Stimulated activated CD8-positive, alpha-beta memory T cell treated with anti-CD3 and anti-CD28 coated beads, Interleukin-4, amount 100 ng/mL, for 1 hour (primary cell): ENCODE measurements at places on chromosomes 5 and 9.

DNA sequence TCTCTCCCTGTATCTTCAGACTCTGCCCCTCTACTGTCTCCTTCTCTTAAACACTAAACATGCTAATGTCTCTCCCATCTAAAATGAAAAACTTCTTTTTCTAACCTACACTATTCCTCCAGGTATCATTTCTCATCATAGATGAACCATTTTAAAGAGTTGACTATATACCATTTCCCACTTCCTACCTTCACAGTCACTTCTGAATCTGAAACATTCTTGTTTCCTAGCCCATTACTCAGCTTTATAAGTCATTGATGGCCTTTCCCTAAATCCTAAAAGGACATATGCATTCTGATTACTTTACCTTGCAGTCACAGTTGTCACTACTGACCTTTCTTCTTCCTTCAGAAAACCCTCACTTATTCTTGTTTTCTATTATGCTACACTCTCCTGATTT is 118.2 kb downstream of the SSBP2 start:
- DNase-seq: no peak

- DNase-seq: no peak
These were observed 32.9 kb upstream of the PSD2 start for GRCh38 chr5:139762615-139763170.

DNA sequence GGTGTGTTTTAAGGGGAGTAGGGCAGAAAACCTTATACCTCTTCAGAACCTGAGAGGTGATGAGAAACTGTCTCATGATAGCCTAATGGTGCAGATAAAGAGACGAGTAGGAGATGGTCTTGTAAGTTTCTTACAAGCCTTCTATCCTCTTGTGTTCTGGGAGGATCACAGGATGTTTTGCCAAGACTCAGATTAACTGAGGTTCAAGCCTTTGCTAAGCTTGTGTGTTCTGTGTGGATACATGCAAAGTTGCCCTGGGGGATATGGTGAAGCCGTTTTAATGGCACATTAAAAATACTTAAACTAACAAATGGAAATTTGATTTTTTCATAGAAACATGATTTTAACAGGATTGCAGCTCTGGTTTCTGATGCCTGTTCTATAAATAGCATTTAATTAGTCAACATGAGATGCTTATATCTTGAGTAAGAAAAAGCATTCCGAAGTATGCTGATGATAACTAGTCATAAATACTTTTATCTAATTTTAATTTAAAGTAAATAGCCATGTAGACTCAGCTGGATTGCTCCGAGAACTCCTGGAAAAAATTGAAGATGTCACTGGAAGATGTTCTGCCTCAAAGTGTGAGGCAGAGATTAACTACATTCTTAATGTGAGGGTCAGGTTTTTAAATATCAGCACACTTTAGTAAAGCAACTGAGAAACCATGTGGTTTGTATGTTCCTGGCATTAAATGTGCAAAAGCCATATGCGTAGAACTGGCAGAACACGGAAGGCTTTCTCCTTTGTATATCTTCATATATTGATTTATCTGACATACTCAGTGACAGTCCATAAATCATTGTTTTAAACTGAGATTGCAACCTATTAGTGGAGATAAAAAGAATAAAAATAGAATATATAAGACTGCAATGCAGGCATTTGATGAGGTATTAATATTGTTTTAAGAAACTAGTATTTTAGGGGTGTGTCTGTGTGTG is 53.7 kb downstream of the IPO11 start:
- DNase-seq: no peak

DNA sequence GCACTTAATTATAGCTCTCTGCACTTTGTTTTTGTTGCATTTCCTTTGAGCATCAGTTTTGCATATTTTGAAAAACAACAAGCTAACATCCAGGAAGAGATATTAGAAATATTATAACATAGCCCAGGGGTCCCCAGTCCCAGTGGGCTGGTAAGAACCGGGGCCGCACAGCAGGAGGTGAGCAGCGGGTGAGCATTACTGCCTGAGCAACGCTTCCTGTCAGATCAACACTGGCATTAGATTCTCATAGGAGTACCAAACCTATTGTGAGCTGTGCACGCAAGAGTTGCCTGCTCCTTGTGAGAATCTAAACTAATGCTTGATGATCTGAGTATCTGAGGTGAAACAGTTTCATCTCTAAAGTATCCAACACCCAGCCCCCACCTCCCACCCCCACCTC is 675.9 kb upstream of the ZNF608 start:
- no peak for DNase-seq

- DNase-seq: no peak
These were observed 109.3 kb downstream of the DAPK1 start for GRCh38 chr9:87606841-87607521.

- no peak for DNase-seq
These were observed 28.5 kb upstream of the CDK5RAP2 start for GRCh38 chr9:120608421-120608820.

- no peak for DNase-seq
These were observed 133.6 kb upstream of the CDKN2B start for GRCh38 chr9:22142671-22143070.

- no peak for DNase-seq
These were observed 11.8 kb upstream of the EXOC3 start for GRCh38 chr5:431001-431710.

DNA sequence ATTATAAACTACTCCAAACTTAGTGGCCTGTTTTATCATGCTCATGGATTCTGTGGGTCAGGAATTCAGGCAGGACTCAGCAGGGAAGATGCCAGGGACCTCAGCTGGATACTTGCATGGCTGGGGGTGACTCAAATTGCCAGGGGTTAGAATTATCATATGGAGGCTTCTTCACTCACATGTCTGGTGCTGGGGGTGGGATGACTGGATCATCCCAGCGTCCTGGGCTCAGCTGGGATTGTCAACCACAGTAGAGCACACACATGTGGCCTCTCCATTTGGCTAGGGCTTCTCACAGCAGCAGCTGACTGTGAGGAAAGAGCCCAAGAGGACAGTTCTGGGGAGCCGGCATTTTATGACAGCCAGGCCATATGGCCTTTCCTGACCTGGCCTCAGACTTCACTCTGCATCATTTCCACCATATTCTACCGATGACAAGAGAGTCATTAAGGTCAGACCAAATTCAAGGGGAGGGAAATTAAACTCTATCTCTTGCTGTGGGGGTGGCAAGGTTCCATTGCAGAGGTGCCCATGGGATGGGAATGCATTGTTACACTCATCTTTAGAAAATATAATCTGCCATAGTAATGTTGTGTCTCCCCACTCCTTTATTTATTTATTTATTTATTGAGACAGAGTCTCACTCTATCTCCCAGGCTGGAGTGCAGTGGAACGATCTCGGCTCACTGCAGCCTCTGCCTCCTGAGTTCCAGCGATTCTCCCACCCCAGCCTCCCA is 5.2 kb upstream of the GRK6 start:
- DNase-seq: no peak

- DNase-seq: no peak
These were observed 61.6 kb upstream of the C9orf72 start for GRCh38 chr9:27634879-27635278.

DNA sequence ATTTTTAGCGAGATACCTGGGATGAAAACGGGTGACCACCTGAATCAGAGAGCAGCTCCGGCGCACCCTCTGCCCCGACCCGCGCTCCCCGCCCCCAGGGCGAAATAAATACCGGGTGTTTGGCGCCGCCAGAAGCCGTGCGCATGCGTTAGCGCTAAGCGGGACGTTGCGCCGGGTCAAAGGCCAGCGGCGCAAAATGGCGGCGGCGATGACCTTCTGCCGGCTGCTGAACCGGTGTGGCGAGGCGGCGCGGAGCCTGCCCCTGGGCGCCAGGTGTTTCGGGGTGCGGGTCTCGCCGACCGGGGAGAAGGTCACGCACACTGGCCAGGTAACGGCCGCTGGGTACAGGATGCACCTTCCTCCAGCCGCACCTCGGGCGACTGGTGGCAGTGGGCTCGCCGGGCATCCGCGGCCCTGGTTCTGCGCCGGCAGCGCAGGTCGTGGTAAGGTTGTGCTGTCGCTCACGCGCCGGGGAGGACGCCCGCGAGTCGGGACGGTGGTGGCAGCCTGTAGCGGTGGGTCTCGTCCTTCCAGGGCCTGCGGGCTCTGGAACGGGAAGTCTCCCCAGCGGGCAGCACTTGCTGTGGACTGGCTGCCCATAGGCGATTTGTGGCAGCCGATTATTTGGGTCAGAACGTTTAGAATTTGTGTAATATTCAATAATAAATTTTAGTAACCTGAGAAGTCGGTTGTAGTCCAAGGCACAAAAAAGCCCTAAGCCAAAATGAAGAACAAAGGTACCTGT is at the start of gene NDUFS6:
TSS of gene NDUFS6 (plus strand) at position 186 of the 745 bp plus-strand sequence. CDS start at position 197, 11 bp downstream.
- peak; percentile 63 for DNase-seq

DNA sequence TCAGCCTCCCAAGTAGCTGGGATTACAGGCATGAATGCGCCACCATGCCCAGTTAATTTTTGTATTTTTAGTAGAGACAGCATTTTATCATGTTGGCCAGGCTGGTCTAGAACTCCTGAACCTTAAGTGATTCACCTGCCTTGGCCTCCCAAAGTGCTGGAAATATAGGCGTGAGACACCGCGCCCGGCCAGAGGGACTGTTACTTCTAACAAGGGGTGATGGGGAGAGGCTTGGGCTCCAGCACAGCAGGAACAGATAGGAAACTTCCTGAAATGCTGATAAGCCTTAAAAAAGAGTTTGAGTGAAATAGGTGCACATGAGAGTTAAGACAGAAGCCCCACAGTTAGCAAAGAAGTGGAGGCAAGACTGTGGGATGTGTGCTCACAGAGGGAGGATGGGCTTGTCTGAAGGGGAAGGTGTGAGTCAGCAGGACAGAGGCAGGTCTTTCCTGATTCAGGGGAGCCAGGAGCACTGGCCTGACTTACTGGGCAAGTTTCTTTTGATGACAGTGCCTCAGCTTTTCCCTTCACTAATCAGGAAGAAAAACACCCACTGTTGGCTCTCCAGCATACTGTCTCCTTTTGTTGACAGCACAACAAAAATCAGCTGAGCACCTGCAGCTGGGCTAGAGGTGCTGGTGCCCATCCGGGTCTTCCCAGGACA is 68.4 kb downstream of the RAD23B start:
- no peak for DNase-seq

GRCh38 chr5:143130613-143131305 is 272.7 kb downstream of the NR3C1 start:
- no peak for DNase-seq

DNA sequence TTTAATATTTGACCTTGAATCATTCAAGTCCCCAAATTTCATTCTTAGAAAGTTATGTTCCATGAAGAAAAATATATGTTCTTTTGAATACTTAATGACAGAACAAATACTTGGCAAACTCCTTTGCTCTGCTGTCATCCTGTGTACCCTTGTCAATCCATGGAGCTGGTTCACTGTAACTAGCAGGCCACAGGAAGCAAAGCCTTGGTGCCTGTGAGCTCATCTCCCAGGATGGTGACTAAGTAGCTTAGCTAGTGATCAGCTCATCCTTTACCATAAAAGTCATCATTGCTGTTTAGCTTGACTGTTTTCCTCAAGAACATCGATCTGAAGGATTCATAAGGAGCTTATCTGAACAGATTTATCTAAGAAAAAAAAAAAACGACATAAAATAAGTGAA is 65.4 kb downstream of the WDR41 start:
- DNase-seq: no peak

GRCh38 chr5:44390351-44390750 is 1.1 kb upstream of the FGF10 start:
- no peak for DNase-seq

GRCh38 chr5:133366438-133366837 is 245.9 kb downstream of the FSTL4 start:
- no peak for DNase-seq

GRCh38 chr9:85898332-85898731 is 42.6 kb upstream of the NAA35 start:
- no peak for DNase-seq

DNA sequence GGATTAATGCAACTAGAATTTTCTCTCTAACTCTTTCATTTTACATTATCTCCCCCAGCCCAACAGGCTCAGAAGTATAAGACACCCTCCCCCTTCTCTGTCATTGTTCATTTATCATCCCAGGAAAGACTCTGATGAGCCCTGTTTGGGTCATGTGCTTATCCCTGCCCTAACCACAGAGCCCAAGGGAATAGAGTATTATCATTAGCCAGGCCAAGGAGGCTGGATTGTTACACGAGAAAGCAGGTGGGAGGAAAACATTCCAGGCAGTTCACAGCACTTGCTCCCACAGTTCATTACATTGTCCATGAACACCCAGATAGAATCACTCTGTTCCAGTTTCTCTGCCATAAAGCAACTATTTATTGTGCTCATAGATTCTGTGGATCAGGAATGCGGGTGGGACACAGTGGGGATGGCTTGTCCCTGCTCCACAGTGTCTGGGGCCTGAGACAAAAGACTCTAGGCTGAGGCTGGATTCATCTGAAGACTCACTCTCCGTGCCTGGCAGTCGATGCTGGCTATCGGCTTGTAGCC is 59.5 kb upstream of the TMEM215 start:
- DNase-seq: no peak

- DNase-seq: no peak
These were observed 450.5 kb upstream of the CDH10 start for GRCh38 chr5:25095261-25095660.
